SJCRH30 (cell line): ENCODE measurements at places on chromosomes 13 and 19.

DNA sequence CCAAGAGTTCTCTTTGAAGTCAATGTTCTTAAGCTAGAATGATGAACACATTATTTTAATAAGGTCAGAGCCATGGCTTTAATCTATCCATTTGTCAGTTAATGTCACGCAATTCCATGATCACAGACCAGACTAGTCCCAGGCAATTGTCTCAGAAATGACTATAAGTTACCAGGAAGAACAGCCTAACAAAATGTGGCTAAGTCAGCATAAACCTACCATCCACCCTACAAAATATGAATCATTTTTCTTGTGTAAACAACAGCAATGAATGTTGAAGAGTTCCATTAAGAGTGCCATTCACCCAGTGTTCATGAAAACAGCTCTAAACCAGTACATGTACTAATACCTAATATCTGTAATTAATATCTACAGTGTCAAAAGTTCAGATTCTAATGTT lies 127.5 kb downstream of the KCTD12 start:
- no peak for DNase-seq

DNA sequence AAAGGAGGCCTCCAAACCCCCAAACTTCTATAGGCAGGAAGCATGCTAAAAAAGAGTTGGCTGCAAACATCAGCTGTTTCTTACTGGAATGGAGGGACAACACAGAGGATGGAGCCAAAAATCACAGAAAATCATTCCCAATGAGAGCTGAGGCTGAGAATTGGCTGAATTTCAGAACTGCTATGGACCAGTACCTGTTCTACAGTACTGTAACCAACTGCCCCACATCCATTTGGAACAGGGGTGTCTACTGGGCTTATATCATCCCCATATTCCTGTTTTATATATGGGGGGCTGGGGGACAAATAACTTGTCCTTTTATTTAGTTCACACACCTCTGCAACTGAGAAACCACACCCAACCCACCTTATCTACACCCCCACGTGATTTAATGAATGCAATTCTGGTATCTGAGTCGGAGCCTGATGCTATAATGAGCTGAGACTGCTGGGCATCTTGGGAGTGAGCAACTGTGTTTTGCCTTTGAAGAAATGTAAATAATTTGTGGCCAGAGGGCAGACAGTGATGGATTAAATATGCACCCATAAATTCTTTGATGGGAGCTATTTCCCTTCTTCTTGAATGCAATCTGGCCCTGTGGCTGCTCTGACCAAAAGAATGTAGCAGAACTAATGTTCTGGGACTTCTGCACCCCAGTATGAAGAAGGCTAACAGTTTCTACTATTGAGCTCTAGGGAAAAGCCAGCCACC lies 82.6 kb downstream of the TBC1D4 start:
- DNase-seq, result peak; percentile 52

GRCh38 chr13:110137680-110138009 lies 169.3 kb downstream of the COL4A1 start:
- no peak for DNase-seq

- no peak for DNase-seq
Observed at GRCh38 chr13:40345654-40346372, 320.6 kb downstream of the FOXO1 start.

DNA sequence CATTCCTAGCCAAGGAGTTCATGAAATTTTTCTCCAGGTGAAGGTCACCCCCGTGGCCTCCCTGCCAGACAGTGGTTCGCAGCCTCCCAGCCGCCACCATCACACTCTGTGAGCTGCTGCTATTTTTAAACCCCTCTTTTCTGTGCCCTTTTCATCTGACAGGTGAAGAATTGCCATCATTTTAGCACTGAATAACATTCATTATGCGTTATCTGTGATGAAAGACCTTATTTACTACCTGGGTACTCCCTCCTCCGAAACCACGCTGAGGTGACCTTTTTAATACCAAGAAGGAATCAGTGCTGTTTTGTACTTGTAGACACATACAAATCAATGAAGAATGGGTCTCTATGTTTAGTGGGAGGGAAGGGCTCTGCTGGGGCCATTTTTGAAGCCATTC lies 148.9 kb upstream of the GPR12 start:
- no peak for DNase-seq

DNA sequence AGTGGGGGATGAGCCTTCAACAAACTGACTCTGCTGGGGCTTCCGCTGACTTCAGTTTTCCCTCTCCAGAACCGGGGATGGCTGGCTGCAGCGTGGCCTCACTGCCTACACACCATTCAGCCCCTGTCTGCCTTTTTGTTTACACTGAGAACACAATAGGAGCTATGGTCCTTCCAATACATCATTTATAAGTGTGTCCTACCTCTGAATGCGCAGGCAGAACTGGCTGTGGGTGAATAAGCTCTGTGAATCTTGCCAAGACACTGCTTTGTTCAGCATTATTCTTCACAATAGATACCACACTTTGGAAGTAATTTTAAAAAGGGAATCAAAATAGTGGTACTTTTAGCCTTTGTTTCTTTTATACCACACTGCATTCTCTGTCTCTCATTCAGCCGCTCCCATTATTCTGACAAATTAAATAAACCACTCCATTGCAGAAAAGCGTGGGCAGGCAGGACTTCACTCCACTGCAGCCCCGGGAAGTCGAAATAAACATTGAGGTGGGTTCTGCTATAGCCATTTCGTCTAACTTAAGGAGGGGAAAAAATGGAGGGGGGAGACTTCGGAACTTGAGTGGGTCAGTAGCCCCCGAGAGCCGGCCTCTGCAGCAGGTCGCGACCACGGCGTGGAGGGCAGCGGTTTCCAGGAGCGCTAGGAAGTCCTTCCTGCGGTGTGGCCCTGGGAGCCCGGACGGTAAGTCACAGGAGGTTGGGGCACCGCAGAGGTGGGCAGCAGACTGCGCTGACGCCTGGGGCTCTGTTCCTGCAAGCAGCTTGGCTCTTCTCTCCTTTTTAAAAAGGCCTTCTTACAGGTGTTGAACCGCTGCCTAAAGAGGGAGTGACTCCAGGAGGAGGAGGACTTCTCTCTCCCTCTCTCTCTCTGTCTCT lies 94.8 kb upstream of the SOX1 start:
- DNase-seq, result no peak
